ENCODE measurements at places on chromosomes 4 and X.
A peak's percentile ranks its signal among the peaks of the same experiment; 100 is the strongest.

DNA sequence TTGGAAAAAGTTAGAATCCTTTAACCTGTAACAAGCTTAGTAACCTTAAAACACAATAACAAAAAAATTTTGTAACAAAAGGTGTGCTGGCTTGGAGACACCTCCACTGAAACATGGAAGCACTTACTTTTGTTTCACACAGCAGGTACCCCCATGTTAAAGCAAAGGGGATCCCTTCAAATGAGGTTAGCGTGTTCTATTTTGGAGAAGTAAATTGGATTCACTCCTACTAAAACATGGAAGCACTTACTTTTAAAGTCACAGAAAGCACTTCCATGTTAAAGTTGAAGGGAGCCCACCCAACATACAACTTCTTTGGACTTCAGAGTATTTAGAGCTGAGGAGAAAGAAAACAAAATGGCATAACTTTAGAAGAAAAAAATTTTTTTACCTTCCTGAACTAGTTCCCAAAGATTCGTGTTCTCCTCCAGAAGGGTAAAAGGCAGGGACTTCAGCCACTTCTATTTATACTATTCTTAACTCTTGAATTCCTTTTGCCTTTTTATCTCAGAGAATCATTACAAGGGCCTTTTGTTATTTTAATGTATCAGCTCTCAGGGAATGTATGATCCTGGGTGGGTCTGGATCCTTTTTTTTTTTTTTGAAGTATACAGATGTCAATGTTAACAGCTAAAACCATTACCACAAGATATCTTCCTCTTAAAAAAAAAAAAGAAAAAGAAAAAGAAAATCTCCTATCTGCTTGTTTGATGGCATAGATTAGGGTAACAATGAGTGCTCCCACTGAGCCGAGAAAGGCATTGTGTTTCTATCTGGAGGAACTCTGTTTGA lies 11.5 kb downstream of the LARP7 start:
- DNase-seq, result no peak

DNA sequence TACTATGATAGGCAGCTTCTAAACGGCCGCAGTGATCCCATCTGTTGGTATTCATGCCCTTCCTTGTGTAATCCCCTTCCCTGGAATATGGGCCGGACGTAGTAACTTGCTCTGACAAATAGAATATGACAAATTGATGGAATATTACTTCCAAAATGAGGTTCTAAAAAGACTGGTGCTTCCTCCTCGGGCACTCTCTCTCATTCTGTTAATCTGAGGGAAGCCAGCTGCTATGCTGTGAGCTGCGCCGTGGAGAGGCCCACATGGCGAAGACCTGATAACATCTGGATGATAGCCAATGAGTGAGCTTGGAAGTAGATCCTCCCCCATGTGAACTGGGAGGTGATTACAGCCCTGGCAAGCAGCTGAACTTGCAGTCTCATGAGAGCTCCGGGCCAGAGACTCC lies 27.2 kb upstream of the SLC25A4 start:
- no peak for DNase-seq

DNA sequence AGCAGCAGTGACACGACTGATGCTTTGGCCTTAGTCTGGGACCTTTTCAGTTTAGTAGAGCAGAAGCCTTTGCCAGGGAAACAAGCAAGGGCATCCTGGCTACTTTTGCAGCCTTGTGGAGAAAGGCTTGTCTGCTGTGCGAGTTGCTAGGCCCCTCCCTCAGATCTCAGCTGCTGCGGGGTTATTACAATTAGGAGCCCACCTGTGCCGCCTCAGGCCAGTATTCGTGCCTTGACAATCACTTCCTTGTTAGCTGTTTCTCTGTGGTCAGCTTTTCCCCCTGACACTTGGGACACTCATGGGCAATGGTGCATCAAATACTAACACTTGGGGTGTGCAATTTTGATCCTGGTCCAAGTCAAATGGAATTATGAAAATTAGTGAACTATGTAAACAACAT lies 67.9 kb downstream of the SH2D1A start:
- no peak for DNase-seq

GRCh38 chr4:19631814-19632213 lies 619.9 kb upstream of the SLIT2 start:
- no peak for DNase-seq

DNA sequence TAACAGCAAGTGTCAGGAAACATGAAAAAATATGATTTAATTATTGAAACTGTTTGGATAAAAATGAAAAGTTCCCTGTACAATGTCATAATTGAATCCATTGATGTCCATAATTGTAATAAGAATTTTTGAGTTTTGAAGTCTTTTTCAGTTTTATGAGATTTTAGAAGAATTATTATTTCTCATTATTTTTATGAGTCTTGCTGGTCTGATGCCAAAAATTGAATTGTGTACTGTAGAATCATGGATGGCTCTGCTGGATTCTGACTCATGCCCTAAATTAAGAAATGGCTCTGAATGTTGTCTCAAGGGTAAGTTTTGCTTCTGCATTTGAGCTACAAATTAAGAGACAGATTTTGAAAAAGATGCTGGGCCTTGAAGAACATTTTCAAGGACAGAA lies 132.8 kb upstream of the MAP9 start:
- DNase-seq, result peak; percentile 80

DNA sequence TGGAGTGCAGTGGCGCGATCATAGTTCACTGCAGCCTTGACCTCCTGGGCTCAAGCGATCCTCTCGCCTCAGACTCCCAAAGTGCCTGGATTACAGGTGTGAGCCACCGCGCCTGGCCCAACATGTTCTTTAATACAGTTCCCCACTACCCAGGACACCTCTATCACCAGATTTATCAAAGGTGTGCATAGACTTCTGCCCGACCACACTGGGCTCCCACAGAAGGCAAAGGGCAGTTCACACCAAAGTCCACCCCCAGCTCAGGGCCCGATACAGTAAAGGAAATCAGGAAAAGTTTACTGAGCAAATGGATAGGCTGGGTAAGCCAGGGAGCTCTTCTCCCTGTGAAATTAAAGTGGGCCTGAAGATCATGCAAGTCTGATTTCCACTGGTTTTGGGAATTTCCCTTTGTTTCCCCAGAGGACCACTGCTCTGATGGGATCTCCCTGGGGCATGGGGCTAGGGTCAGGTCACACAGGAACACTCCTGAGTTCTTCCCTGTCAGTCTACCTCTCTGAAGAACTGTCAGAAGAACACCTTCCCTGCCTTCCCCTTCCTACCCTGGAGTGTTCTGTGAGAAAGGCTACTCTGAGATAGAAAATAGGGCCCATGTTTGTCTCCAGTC lies 17.7 kb upstream of the PIM2 start:
- peak; percentile 54 for DNase-seq

DNA sequence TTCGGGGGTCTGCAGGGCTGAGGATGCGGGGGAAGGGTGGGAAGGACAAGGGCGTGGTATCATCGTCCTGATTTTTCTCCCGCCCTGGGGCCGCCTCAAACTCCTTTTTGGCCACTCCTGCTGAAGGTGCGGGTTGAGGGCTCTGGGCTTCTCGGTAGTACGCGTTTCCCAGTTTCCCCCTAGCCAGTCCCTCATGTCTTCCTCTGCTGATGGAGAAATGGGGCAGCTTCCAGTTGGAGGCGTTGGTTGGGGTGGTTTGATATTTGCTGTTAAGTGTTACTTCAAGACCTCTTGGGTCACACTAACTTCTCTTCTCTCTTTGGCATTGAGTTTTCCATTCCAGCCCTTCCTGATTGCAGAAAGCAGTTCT lies 482 bp downstream of the GSTCD start:
- peak; percentile 33 for DNase-seq

GRCh38 chr4:102472441-102473013 lies 28.6 kb upstream of the NFKB1 start:
- no peak for DNase-seq

DNA sequence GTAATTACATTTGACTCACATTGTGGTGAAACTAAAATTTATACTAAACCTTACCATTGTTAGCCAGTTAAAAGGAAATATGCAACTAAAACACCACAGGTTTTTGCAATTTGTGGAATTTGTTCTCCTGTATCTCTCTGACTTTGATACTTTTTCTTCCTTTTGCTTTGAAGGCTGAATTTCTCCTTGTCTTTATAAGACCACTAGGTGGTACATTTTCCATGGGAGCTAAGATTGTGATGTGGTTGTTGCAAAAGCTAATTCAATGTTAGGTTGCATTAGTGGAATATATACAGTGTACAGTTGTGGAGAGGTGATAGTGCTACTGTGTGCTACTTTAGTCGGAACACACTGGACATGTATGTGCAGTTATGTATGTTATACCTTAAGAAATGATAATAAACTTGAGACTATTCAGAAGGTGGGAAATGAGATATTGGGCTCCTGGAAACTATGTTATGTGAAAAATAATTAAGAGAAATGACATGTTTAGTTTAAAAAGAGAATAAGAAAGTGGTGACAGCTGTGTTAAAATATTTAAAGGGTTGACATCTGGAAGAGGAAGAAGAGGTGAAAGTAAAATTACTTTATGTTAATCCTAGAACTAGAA lies 70.3 kb downstream of the ARL9 start:
- peak; percentile 56 for DNase-seq

DNA sequence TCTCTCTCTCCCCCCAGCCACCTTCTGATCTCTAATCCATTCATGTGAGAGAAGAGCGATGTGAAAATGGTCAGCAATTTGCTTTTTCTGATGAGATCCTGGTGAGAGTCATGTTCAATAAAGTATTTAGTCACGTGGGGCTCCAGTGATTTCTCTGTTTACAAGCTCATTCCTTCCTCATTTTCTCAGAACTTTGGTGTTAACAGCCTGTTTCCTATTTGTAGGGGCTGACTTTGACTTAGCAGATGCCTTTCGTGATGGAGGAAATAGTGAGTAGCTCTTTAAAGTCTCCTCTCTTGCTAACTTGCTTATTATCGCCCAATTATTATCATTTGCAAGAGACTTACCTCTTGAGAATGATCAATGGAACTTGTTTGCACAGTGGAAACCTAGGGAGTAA lies 72.6 kb upstream of the CD99 start:
- DNase-seq, result peak; percentile 52

DNA sequence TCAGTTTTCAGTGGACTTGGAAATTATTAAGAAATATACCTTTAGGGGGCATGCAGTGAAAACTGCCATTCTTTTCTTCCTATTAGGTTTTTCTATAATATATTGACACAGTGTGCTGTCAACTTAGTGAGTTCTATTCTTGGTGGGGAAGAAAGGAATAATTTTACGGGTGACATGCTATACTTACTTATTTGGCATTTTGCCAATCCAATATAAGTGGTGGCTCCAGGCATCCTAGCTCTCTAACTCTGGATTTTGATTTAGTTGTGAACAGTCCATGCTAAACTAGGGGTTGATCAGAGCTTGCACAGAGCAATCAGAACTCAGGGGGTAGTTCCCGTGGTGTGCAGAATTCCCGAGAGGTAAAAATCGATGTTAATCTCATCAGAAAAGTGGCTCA lies 277.7 kb upstream of the FTHL17 start:
- DNase-seq, result no peak

DNA sequence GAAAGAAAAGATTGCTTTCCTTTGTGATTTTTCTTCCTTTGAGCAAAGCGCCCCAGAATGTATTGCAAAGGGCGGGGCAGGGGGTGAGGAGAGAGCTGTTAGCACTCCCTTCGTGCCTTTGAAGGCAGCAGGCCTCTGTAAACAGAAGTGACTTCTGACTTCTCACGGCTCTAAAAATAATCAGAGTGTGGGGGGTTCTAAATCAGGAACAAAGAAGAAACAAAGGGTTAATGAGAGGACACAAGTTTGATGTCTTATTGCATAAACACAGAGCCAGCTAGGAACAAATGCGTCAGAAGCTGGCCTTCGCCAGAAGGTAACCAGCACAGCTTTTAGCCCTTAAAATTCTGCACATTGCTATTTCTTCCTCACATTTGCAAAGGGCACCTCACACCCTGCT lies 626.2 kb downstream of the MID1IP1 start:
- peak; percentile 16 for DNase-seq

- no peak for DNase-seq
Observed at GRCh38 chr4:117801756-117802155, 232.5 kb upstream of the NDST3 start.

DNA sequence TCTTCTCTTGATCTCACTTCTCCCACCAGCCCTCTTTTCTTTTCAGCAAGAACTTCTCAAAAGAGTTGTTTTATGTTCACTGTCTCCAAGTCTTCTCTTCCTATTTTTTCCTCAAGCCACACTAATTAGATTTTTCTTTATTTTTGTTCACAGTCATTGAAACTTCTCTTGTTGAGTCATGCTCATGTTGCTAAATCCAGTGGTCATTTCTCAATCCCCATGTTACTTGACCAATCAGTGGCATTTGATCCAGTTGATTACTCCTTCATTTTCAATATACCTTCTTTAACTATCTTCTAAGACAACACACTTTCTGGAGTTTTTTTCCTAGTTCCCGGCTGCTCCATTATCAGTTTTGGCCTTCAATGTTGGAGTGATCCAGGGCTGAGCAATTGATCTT lies 103.1 kb upstream of the LSM6 start:
- peak; percentile 23 for DNase-seq

GRCh38 chr4:111535792-111536191 lies 609.5 kb upstream of the FAM241A start:
- no peak for DNase-seq

DNA sequence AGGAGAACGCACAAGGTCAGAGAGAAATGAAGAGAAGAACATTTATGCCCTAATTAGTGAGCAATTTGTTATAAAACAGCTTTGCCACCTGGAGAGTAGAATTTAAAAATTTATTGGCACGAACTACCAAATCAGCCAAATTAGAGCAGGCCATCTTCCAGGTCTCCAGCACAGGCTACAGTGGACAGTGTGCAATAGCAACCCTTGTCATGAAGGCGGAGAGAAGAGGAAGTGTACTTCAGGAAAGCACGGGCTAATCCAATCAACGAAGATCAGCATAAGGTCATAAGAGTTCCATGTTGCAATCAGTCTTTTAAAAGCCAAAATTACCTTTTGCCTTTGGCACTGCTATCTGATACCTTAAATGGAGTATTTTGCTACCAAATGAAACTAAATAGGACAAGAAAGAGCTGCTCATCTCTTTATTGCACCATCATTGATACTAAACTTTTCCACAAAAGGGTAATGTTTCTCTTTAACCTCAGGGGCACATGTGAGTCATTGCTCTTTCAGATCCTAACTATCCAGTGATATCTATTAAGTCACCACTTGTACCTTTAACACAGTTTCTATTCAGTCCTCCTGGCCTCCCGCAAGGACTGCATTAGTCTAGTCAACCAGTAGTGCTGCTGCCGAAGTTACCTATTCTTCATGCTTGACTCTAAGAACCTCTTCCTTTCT lies 19.9 kb downstream of the ANK2 start:
- DNase-seq, result no peak

GRCh38 chr4:119536572-119537528 lies 91.8 kb downstream of the PDE5A start:
- DNase-seq, result no peak

DNA sequence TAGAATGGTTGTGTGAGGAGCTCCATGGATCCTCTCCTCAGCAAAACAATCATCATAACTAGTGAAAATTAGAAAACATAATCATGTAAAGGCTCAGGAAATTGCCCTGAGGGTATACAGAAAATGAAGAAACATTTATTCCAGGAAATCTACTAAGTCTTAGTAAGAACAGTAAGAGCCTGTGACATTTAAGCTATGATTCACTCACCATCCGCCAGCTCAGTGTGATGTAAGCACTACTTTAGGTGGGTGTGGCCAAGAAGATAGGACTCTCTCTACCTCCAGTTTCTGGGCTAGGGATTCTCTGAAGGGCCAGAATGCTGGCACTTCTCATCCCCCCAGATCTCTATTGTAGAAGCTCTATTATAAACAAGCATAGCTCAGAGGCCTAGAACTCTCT lies 147.5 kb downstream of the DLG3 start:
- DNase-seq, result peak; percentile 44

Measured in suppressor macrophage treated with lipopolysaccharide for 1 hour (primary cell).